ENCODE measurements at places on chromosomes 16 and 17. TPM values are rescaled to one million over a fixed set of nuclear protein-coding genes. Genes with fewer than 3 reads are reported as not detected.

The ZCCHC14 gene
- 1.3 TPM for polyA plus RNA-seq

The CMTM4 gene
- polyA plus RNA-seq, result 6.6 TPM

The TMC7 gene
- polyA plus RNA-seq, result 0.60 TPM

The HDAC5 gene
- 1.7 TPM for polyA plus RNA-seq

The PHKB gene
- polyA plus RNA-seq, result 41.5 TPM

The FOXN1 gene
- not detected for polyA plus RNA-seq

The ZP2 gene
- polyA plus RNA-seq, result 2.2 TPM

The TUFM gene
- 84.1 TPM for polyA plus RNA-seq

The AOC2 gene
- not detected for polyA plus RNA-seq

The PMP22 gene
- polyA plus RNA-seq, result 10.8 TPM

The TUBD1 gene
- polyA plus RNA-seq, result 11.7 TPM

The ANKRD13B gene
- 2.1 TPM for polyA plus RNA-seq

The PALB2 gene
- 5.0 TPM for polyA plus RNA-seq

The VWA3A gene
- polyA plus RNA-seq, result 0.70 TPM

The CASKIN1 gene
- polyA plus RNA-seq, result 0.04 TPM

The GUCY2D gene
- not detected for polyA plus RNA-seq

The SLC13A5 gene
- 1.5 TPM for polyA plus RNA-seq

The FBXO39 gene
- polyA plus RNA-seq, result not detected

The FOXC2 gene
- polyA plus RNA-seq, result not detected

The NXPH3 gene
- polyA plus RNA-seq, result not detected

The ZFHX3 gene
- 2.2 TPM for polyA plus RNA-seq

The TBC1D24 gene
- 10.3 TPM for polyA plus RNA-seq

The KRTAP3-2 gene
- polyA plus RNA-seq, result not detected

The KRT20 gene
- not detected for polyA plus RNA-seq

The ADORA2B gene
- polyA plus RNA-seq, result 3.2 TPM

The PLLP gene
- 0.55 TPM for polyA plus RNA-seq

The PMM2 gene
- 8.8 TPM for polyA plus RNA-seq

The EVI2A gene
- polyA plus RNA-seq, result 4.7 TPM

The CACNG5 gene
- not detected for polyA plus RNA-seq

The MT1E gene
- 34.2 TPM for polyA plus RNA-seq

The OR1F1 gene
- not detected for polyA plus RNA-seq

The RHBDL1 gene
- 0.89 TPM for polyA plus RNA-seq

The PTX4 gene
- polyA plus RNA-seq, result not detected

The TPSD1 gene
- polyA plus RNA-seq, result not detected

The CMTM1 gene
- not detected for polyA plus RNA-seq

The NPIPB6 gene
- 1.0 TPM for polyA plus RNA-seq

The GINS2 gene
- polyA plus RNA-seq, result not detected

The ADAMTS18 gene
- polyA plus RNA-seq, result 1.5 TPM

The ADAD2 gene
- not detected for polyA plus RNA-seq

The NACA2 gene
- 0.53 TPM for polyA plus RNA-seq

The TVP23B gene
- 174 TPM for polyA plus RNA-seq

The CNOT1 gene
- polyA plus RNA-seq, result 66.0 TPM

The SLC22A31 gene
- polyA plus RNA-seq, result not detected

The RPH3AL gene
- polyA plus RNA-seq, result 0.48 TPM

The PRKCA gene
- polyA plus RNA-seq, result 7.6 TPM

The TIMP2 gene
- 15.3 TPM for polyA plus RNA-seq

The ABAT gene
- 96.3 TPM for polyA plus RNA-seq

The PABPN1L gene
- not detected for polyA plus RNA-seq

All from Purkinje cell (primary cell).